ENCODE measurements at places on chromosomes 1 and 21. TPM values are rescaled to one million over a fixed set of nuclear protein-coding genes. Genes with fewer than 3 reads are reported as not detected.

Gene PRPF38A
- 45.9 TPM for total RNA-seq

Gene L1TD1
- total RNA-seq = 12.5 TPM

GRCh38 chr1:221620437-221621384, 121.2 kb downstream of the DUSP10 start:
- H3K36me3 ChIP-seq = no peaks in the 10 kb centered on the region
- H3K27me3 ChIP-seq = no peaks in the 10 kb centered on the region
- no peak overlapping the region for H3K27ac ChIP-seq
- DNase-seq = no peak
- no peak overlapping the region for H3K4me3 ChIP-seq
- no peaks in the 10 kb centered on the region for H3K4me1 ChIP-seq

GRCh38 chr21:39867198-39867650, at the start of gene PCP4:
PCP4 (plus strand) TSS chr21:39867438; CDS start chr21:39867502, 64 bp downstream.
- H3K36me3 ChIP-seq = no peaks in the 10 kb centered on the region
- DNase-seq = peak; percentile 93
- no peak within 1 kb of the TSS for H3K27ac ChIP-seq
- H3K4me3 ChIP-seq = no peak within 1 kb of the TSS
- H3K27me3 ChIP-seq = peaks cover 8% of the 10 kb centered on the region

- DNase-seq = no peak
- H3K27me3 ChIP-seq = no peaks in the 10 kb centered on the region
- no peak overlapping the region for H3K4me3 ChIP-seq
- H3K36me3 ChIP-seq = no peaks in the 10 kb centered on the region
- no peak overlapping the region for H3K27ac ChIP-seq
Observed at GRCh38 chr1:147549526-147549925, 8.2 kb downstream of the BCL9 start.

- no peak for DNase-seq
- H3K4me3 ChIP-seq = no peak overlapping the region
- H3K27me3 ChIP-seq = no peaks in the 10 kb centered on the region
- no peaks in the 10 kb centered on the region for H3K4me1 ChIP-seq
Observed at GRCh38 chr1:29299446-29299845, 63.1 kb downstream of the PTPRU start.

Data from neural progenitor cell (in vitro differentiated cells).